ENCODE measurements at places on chromosomes 5 and 9.

DNA sequence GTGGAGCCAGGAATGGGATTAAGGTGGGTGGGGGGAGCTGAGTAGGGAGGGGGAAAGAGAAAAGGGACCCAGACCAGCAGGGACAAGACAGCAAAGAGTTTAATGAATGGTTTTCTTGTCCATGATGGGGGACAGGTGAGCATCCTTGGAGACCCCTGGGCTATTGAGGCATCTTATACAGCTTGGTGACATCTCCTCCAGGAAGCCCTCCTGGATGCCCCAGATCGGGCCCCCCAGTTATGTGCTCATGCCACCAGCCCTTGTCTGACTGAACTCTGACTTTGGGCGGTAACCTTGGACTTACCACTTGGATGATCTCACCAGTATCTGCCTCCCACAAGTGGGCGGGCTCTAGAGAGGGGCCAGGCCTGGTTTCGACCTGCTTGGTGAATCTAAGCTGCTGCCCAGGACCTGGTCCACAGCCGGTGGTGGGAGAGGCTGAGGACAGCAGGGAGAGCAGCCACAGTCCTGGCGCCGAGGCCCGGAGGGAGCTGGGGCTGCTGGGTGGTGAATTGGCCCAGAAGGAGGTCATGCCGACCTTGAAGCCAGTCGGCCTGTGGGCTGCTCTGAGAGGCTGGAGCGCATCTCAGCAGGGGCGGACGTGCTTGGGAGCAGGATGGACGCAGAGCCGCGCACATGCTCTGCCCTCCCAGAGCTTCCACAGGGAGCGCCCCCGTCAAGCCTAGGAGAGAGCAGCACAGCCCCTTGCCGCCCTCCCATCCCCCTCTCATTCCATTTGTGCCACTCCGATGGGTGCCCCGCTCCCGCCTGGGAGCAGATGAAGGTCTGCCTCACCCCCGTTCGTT is 36.2 kb downstream of the UNC5A start:
- DNase-seq = no peak

DNA sequence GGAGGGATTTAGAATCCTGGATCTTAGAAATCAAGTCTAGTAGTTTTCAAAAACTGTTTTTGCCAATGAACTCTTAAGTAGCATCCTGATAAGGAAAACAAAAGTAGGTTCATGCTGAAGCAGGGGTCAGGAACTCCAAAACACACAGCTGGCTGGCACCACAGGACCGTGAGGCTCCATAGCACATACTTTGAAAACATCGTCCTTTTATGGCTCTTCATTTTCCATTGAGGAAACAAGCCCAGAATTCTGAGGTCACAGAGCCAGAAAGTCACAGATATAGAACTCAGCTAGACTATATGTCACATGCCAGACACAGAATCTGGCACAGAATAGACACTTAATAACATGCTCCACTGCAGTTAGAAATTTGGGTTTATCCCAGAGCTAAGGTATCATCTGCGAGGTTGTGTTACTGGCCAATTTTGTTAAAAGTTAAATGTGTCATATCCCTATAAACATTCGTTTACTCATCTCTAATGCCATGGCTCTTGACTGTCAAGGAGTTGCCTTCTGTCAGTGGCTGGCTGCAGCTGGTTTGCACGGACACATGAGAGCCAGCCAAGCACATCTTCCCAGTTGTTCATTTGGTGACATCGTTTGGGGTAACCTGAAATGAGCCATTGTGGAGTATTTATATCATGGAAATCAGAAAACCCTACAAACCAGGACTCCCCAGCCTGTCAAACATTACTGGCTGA is 58.8 kb downstream of the FAM78A start:
- DNase-seq = no peak

GRCh38 chr5:171387970-171388815 is 544 bp downstream of the NPM1 start:
- DNase-seq = peak; percentile 77

DNA sequence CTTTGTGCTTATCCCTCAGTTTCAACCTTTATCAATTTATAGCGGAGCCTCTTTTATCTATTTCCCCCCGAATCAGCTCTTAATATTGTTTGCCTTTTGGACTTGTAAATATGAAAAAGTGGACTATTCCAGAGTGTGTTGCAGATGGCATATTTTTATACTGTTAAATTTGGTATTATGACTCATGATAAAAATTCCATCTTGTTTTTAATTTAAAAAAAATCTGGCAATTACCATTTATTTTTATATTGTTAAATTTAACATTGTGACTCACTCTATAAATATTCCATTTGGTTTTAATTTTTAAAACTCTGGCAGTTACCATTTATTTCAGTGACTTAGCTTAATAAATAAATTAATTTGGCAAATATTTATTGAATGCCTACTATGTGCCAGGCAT is 37.5 kb downstream of the RBM27 start:
- no peak for DNase-seq

DNA sequence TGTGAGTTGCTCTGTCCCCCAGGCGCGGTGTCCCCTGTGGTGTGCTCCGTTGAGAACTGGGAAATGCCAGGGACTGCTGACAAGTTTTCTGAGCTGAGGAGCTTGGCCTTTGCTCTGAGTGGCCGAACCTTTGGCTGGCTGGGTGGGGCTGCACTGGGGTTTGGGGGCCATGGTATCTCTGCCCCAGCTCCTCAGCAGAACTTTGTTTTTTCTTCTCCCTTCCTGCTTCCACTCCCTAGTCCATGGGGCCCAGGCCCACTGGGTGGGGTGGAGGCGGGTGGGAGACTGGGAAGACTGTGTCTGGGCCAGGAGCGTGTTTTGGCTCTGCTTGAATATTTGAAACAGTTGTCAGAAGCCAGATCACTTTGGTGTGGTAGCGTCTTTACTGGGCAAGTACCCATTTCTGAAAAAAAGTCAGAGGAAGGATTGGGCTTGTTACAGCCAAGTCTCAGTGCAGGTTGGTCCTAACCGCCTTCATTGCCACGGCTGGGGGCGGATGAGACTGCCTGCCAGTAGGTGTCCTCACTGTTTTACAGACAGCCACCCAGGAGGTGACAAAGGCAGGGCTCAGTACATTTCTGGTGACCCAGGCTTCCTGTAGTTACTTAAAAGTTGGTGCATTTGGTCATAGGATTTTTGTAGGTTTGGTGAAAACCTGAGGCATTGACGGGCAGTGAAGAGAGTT is 92.7 kb downstream of the DAB2IP start:
- DNase-seq = peak; percentile 16

GRCh38 chr9:71830153-71830552 is 61.8 kb upstream of the CEMIP2 start:
- no peak for DNase-seq

Measured in stimulated activated naive CD4-positive, alpha-beta T cell (primary cell).